Stimulated activated CD4-positive, alpha-beta T cell treated with anti-CD3 and anti-CD28 coated beads, Interleukin-4, amount 100 ng/mL, for 24 hours (primary cell): ENCODE measurements at places on chromosomes 7 and 10.

GRCh38 chr10:70321897-70322890 lies 38.4 kb upstream of the NPFFR1 start:
- DNase-seq, result no peak

DNA sequence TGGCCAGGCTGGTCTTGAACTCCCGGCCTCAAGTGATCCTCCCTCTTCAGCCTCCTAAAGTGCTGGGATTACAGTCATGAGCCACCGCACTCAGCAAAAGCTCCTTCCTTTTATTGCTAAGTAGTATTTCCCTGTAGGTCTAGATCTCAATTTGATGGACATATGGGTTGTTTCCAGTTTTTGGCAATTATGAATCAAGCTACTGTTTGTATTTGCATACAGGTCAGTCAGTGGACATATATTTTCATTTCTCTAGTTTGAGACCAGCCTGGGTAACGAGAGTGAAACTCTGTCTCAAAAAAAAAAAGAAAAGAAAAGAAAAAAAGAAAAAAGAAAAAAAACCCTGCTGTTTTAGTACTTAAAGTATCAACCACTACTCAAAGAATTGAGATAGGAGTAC lies 6.4 kb upstream of the PRKRIP1 start:
- no peak for DNase-seq

GRCh38 chr7:122584676-122585251 lies 114.2 kb downstream of the RNF133 start:
- no peak for DNase-seq

- no peak for DNase-seq
Observed at GRCh38 chr10:68560943-68561864, 1.1 kb downstream of the TET1 start.

GRCh38 chr10:73771722-73772280 lies 10.0 kb upstream of the CHCHD1 start:
- peak; percentile 75 for DNase-seq

DNA sequence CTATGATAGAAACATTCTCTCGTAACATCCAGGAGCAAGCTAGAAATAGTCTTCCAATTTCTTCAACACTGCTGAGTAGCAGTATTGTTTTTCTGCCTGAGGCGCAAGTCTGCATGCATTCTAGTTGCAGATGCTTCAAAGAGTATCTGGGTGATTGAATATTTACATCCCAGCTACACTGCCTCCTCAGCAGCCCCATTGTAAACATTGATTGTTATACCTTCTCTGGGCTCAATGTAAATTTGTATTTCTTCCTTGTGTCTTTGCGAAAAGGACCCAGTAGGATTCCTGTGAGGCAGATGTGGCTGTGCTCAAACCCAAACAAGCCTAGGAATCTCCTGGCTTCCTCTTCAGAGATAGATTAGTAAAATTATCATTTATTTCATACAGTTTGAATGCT lies 320.7 kb downstream of the CDC14C start:
- DNase-seq, result no peak

- DNase-seq, result no peak
Observed at GRCh38 chr7:155913291-155913690, 101.0 kb upstream of the SHH start.

DNA sequence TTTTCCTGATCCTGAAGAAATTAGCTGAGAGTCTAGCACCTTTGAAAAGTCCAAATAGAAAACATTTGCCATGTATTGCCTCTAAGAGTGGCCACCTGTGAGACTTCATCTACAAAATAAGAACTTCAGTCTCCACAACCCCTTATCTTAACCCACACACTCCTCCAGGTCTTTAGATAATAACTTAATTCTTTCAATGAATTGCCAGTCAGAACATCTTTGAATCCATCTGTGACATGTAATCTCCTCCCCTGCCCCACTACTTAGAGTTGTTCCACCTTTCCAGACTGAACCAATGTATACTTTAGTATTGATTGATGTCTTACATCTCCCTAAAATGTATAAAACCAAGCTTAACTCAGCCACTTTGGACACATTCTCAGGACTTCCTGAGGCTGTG lies 84.4 kb upstream of the FAM171A1 start:
- DNase-seq, result no peak

DNA sequence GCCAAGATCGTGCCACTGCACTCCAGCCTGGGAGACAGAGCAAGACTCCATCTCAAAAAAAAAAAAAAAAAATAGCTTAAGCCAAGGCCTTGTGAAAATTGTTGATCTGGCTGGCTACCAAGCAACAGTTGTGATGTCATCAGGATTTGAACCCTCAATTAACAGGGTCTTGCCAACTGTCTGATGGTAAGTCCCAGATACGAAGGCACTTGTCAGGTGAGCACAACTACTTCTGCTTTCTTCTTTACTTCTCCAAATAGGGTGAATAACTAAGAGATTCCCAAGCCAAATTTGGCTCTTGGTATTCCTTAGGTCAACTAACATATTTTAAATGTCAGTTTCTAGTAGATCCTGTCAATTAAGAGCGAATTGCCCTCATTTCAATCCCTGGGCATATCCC lies 47.4 kb downstream of the ANKRD61 start:
- DNase-seq, result no peak

- DNase-seq, result no peak
Observed at GRCh38 chr7:140624392-140625191, 16.0 kb downstream of the DENND2A start.

GRCh38 chr7:87140271-87140748 lies 11.9 kb upstream of the DMTF1 start:
- DNase-seq, result no peak

DNA sequence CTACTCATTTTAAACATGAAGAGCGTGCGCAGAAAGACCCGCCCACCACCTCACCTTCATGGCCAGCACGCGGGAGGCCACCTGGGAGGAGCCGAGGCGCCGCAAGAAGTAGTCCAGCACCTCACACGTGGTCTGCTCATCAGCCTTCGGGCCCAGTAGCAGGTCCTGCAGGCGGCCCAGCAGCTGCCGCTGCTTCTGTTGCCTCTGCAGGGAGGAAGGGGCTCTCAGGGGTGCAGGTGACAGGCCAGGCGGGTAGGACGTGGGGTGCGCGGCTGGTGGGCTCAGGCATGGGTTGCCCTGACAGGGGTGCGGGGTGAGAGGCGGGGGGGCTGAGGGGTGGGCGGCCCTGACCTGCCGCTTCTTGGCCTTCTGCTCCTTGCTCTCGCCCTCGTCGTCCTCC lies 17.6 kb downstream of the INTS1 start:
- DNase-seq, result no peak

DNA sequence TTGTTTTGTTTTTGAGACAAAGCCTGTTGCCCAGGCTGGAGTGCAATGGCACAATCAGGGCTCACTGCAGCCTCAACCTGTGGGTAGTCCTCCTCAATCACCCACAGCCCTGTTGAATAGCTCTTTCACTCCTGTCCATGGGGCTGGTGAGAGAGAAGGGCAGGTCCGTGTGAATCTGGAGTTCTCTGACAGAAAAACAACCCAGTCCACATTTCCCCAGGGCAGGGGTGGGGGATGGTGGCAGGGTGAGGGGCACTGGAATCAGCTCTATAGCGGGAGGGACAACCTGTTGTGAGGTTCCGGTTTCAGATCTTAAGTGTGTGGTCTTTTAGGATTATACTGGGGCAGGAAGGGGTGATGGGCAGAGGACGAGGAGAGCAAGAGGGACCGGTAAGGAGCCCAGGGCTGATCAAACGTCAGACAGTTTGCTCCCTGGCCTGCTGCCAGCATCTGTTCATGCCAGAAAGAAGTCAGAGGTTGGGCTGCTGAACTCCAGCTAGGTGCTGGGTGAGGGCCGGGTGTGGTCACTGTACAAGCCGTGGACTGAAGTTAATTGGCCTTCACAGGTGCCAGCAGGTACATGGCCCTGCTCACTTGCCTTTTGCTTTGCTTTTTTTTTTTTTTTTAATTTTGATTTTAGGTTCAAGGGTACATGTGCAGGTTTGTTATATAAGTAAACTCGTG lies 33.2 kb upstream of the MKRN1 start:
- no peak for DNase-seq

DNA sequence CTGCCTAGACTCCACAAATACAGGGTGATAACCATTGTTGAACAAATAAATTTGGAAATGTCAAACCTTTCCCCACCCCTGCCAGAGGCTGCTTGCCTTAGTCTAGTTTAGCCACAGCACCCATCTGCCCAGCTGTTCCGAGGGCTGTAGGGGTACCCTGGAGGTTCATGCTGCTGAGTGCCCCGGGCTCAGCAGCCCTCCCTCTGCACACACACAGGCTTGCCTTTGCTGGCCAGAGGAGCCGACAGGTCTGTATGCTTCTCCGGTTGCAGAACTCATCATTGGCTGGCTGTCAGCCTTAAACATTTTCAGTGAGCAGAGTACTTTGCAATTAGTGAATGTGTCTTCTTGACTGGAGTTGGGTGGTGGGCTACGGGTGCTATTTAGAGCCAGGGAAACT lies 122.9 kb downstream of the NRF1 start:
- DNase-seq, result no peak

DNA sequence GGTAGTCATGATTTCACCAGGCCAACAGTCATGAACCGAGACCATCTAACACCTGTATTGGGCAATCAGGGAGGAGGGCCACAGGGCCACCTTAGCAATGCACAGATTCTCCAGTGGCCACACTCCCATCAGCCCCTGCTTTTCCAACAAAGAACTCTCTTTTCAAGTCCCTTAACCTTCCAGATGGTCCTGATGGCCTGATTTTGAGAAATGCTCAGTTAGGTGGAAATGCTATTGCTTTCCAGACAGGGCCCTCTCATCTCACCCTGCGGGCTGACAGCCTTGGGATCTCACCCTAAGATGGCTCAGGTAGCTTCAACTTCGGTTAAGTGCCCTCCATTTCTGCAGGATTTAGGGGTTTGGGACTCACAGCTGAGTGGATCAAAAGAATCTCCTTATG lies 131.9 kb upstream of the PRR15 start:
- DNase-seq, result no peak

DNA sequence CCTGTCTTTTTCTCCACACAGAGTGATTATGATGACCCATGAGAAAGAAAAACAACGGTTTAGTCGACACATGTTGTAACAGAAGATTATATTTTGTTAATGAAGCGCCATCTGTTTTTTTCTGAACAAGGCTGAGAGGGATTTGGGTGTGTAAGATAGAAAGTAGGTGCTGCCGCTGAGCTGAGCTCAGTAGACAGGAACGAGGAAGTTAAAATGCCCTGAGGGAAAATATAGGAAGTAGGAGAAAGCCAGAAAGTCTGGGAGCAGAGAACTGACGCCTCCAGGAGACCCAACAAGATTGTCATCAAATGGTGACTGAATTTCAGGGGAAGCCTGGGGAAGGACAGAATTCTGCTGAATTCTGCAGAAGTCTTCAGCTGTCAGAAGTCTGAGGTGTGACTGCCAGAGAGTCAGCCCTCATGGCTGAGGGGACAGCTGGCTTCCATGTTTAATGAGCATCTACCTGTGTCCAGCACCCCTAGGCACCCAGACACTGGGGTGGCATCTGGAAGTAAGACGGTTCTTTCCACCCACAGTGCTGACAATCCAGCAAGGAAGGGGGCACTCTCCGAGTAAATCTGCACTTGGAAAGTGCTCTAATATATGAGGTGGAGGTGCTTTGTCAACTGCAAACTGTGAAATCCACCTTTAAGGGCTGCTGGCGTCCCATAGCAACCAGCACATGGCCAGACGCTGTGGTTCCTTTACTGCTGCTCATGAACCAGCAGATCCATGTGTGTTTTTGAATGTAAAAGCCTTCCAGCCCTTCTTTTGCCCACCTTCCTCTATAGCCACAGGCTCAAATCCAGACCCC lies 12.5 kb upstream of the TSPAN15 start:
- DNase-seq, result no peak
